ENCODE measurements at places on chromosomes 13 and 19. TPM values are rescaled to one million over a fixed set of nuclear protein-coding genes. Genes with fewer than 3 reads are reported as not detected.
A peak's percentile ranks its signal among the peaks of the same experiment; 100 is the strongest.

DNA sequence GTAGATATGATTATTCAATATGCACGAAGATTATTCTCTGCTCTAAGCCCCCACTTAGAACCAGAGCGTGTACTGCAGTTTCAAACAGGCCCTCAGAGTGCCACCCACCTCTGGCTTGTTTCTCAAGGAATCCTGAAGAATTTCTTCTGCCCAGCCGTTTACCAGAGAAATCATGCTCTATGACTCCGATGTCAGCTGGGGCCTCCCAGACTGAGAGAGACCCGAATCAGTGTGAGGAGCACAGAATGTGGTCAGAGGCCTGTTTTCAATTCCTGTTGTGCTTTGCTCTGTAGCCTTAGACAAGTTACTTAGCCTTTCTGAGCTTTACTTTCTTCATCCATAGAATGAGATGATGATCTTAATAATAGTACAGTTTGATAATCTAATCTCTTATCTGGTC is 5.5 kb downstream of the PNMA8C start:
- no peaks in the 10 kb centered on the region for H3K27me3 ChIP-seq
- H3K27ac ChIP-seq, result no peak overlapping the region
- H3K36me3 ChIP-seq, result no peaks in the 10 kb centered on the region
- no peak overlapping the region for H3K4me3 ChIP-seq

GRCh38 chr19:42271045-42271419 is 2.0 kb downstream of the CIC start:
- H3K36me3 ChIP-seq, result peaks cover 39% of the 10 kb centered on the region
- peaks cover 40% of the 10 kb centered on the region for H3K4me1 ChIP-seq
- DNase-seq, result no peak
- H3K4me3 ChIP-seq, result peak overlapping the region; percentile 56
- H3K27me3 ChIP-seq, result no peaks in the 10 kb centered on the region

DNA sequence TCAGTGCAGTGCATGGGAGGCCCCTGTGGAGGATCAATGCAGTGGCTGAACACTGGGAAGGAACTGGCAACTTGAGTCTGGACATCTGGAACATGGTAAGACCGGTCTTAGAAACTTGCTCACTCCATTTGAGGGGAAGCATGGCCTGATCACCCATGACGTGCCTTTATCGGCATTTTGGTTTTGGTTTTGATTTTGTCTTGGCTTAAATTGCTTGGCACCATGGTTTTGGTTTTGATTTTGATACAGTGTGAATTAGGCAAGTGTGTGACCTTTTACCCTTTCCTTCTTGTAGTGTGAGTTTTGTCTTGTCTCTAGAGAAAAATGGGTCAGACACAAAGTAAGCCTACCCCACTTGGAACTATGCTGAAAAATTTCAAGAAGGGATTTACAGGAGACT is 77.3 kb downstream of the ZNF486 start:
- no peaks in the 10 kb centered on the region for H3K4me1 ChIP-seq
- H3K27ac ChIP-seq, result no peak overlapping the region
- no peak for DNase-seq
- H3K27me3 ChIP-seq, result no peaks in the 10 kb centered on the region

The ZNF497 gene
- 1.3 TPM for total RNA-seq

The NUCB1 gene
- total RNA-seq, result 397 TPM

GRCh38 chr13:64540468-64540867 is 2689.7 kb downstream of the PCDH9 start:
- H3K36me3 ChIP-seq, result no peaks in the 10 kb centered on the region
- H3K27ac ChIP-seq, result no peak overlapping the region
- no peak for DNase-seq
- H3K4me1 ChIP-seq, result no peaks in the 10 kb centered on the region

- H3K27ac ChIP-seq, result no peak overlapping the region
- no peaks in the 10 kb centered on the region for H3K36me3 ChIP-seq
- H3K27me3 ChIP-seq, result no peaks in the 10 kb centered on the region
- no peak overlapping the region for H3K4me3 ChIP-seq
- no peaks in the 10 kb centered on the region for H3K4me1 ChIP-seq
Observed at GRCh38 chr13:29903543-29903942, 53.1 kb upstream of the UBL3 start.

- H3K27ac ChIP-seq, result no peak overlapping the region
- no peaks in the 10 kb centered on the region for H3K36me3 ChIP-seq
- no peak overlapping the region for H3K4me3 ChIP-seq
- H3K4me1 ChIP-seq, result no peaks in the 10 kb centered on the region
- peaks cover 4% of the 10 kb centered on the region for H3K27me3 ChIP-seq
Observed at GRCh38 chr13:113403255-113404104, 39.5 kb upstream of the GRTP1 start.

- no peaks in the 10 kb centered on the region for H3K4me1 ChIP-seq
- no peaks in the 10 kb centered on the region for H3K27me3 ChIP-seq
- H3K36me3 ChIP-seq, result no peaks in the 10 kb centered on the region
- H3K27ac ChIP-seq, result no peak overlapping the region
- no peak overlapping the region for H3K4me3 ChIP-seq
- peak; percentile 22 for DNase-seq
Observed at GRCh38 chr19:30882411-30883005, 466.7 kb downstream of the TSHZ3 start.

The TPTE2 gene
- not detected for total RNA-seq

DNA sequence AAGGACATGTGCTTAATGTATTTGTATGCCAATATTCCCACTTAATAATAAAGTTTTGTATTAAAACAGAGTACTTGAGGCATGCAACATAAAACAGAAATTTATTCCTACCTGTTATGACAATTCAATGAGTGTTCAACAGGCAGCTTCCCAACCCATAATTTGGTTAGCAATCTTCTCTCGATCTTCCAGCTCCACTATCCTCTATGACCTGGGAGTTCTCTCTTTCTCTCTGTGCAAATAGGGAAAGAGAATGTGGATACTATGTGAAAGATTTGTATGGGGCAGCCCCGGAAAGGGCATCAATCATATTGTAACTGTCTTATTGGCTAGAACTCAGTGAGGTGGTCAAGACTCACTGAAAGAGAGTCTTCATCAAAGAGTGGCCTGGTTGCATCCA is 644.9 kb upstream of the PCDH20 start:
- H3K4me1 ChIP-seq, result no peaks in the 10 kb centered on the region
- no peak overlapping the region for H3K27ac ChIP-seq
- no peaks in the 10 kb centered on the region for H3K27me3 ChIP-seq
- H3K36me3 ChIP-seq, result no peaks in the 10 kb centered on the region
- DNase-seq, result no peak

The FFAR2 gene
- not detected for total RNA-seq

The RASL11A gene
- total RNA-seq, result 28.4 TPM

GRCh38 chr19:13849991-13850909 is 26.7 kb upstream of the NANOS3 start:
- peaks cover 17% of the 10 kb centered on the region for H3K4me1 ChIP-seq
- H3K4me3 ChIP-seq, result peak overlapping the region; percentile 44
- H3K27me3 ChIP-seq, result no peaks in the 10 kb centered on the region
- DNase-seq, result peak; percentile 77

The ADAMTSL5 gene
- 3.1 TPM for total RNA-seq
